Neural progenitor cell (in vitro differentiated cells): ENCODE measurements at places on chromosomes 1 and 21.

GRCh38 chr21:16037421-16037955 is 307.7 kb downstream of the USP25 start:
- H3K27me3 ChIP-seq: no peaks in the 10 kb centered on the region
- no peak overlapping the region for H3K27ac ChIP-seq
- no peaks in the 10 kb centered on the region for H3K36me3 ChIP-seq
- no peak for DNase-seq

- DNase-seq: peak; percentile 72
- no peak overlapping the region for H3K27ac ChIP-seq
- no peaks in the 10 kb centered on the region for H3K36me3 ChIP-seq
- H3K4me1 ChIP-seq: no peaks in the 10 kb centered on the region
- peaks cover 87% of the 10 kb centered on the region for H3K27me3 ChIP-seq
These were observed 2.0 kb upstream of the PERM1 start for GRCh38 chr1:983798-984475.

DNA sequence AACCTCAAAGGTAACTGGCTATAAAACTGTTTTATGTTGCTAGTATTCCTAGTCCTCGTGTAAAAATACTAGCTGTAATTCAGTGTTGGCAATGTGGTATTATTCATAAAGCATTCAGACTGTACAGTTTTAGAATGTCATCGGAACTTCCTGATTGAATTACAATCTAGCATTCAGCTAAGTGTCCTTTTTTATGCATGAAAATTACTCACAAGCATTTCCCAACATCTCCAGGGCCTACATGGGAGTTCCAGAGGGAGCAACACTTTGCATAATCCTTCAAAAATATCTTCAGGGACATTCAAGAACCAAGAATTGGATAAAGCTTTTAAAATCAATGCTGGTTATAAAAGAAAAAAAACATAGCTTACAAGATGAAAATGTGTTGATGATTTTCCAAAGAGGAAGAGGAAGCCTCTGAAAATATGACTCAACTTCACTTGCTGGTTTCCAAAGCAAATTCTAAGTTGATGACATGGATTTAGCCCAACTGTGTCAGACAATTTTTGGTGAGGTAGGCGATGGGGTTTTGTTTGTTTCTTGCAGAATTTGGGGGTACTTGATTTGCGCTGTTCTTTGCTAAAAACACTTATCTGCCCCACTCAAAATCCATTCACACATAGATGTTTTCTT is 137.8 kb downstream of the SLC44A5 start:
- H3K4me1 ChIP-seq: no peaks in the 10 kb centered on the region
- no peaks in the 10 kb centered on the region for H3K36me3 ChIP-seq
- DNase-seq: no peak

- H3K4me3 ChIP-seq: no peak overlapping the region
- no peak overlapping the region for H3K27ac ChIP-seq
- H3K27me3 ChIP-seq: peaks cover 44% of the 10 kb centered on the region
- no peaks in the 10 kb centered on the region for H3K4me1 ChIP-seq
These were observed 23.2 kb upstream of the CHIT1 start for GRCh38 chr1:203252678-203253077.

GRCh38 chr1:29854700-29855276 is 618.5 kb downstream of the PTPRU start:
- DNase-seq: no peak
- H3K27ac ChIP-seq: no peak overlapping the region
- no peaks in the 10 kb centered on the region for H3K36me3 ChIP-seq

- peaks cover 8% of the 10 kb centered on the region for H3K4me1 ChIP-seq
- H3K27ac ChIP-seq: no peak overlapping the region
- H3K36me3 ChIP-seq: peaks cover 4% of the 10 kb centered on the region
- no peaks in the 10 kb centered on the region for H3K27me3 ChIP-seq
- H3K4me3 ChIP-seq: no peak overlapping the region
- no peak for DNase-seq
These were observed 89.1 kb downstream of the ITSN1 start for GRCh38 chr21:33731447-33731846.

DNA sequence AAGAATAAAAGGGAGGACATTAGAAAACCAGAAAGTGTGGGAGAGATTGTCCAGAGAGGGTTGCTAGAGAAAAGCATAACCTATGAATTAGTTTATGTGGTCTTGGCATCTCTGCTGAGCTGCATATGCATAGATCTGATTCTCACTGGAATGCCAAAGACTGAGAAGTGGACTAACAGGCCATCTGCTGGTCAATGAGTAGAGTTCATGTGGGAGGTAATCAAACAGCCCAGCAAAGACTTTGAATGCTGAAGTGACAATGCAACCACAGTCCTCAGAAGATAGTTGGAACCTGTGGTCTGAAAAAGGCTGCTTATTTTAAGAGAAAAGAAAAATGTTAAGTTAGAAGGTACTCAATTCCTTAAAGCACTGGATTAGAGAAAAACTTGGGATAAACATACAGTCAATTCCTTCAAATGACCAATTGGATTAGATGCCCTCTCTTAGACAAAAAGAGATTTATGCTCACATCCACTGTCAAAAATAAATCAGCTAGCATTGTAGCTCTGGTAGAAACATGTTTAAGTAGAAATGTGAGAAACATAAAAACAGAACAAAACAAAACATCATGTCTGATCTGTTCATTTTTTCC is 382.8 kb downstream of the AMY1C start:
- no peak overlapping the region for H3K4me3 ChIP-seq
- H3K4me1 ChIP-seq: no peaks in the 10 kb centered on the region
- DNase-seq: peak; percentile 68
- H3K27ac ChIP-seq: no peak overlapping the region
- no peaks in the 10 kb centered on the region for H3K27me3 ChIP-seq

DNA sequence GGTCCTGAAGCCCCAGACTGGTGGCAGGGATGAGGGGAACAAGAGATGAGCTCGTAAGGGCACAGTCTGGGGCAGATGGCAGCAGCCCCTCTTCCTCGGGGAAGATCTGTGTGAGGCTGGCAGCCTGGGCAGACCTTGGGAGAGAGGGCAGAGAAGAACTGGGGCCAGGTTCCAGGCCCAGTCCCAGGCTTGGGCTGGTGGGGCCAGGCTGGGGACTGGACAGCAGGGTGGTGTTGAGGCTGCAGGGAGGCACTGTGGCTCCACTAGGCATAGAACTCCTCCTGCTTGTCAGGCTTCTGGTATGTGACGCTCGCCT is 35.7 kb downstream of the SDC3 start:
- DNase-seq: no peak
- no peak overlapping the region for H3K27ac ChIP-seq
- peaks cover 4% of the 10 kb centered on the region for H3K36me3 ChIP-seq
- H3K27me3 ChIP-seq: no peaks in the 10 kb centered on the region
- no peaks in the 10 kb centered on the region for H3K4me1 ChIP-seq
- H3K4me3 ChIP-seq: no peak overlapping the region

DNA sequence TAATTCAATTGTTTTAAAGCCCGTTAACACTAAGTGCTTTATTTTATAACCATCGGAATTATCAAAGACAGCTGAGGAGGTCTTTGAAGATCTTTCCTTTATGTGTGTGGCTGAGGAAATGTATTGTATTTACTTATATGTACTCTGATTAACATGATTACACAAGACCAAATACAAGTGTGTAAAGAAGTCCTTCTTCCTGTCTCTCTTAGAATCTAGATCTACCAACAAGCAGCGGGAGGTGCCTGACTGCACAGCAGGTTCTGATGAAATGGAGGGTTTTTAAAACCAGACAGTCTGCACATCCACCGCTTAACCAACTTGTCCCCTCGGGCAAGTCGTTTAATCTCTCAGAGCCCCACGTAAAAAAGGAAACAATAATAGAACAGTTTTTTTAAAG is 240.5 kb upstream of the MAP1LC3C start:
- no peak for DNase-seq
- no peaks in the 10 kb centered on the region for H3K36me3 ChIP-seq
- peaks cover 11% of the 10 kb centered on the region for H3K4me1 ChIP-seq

DNA sequence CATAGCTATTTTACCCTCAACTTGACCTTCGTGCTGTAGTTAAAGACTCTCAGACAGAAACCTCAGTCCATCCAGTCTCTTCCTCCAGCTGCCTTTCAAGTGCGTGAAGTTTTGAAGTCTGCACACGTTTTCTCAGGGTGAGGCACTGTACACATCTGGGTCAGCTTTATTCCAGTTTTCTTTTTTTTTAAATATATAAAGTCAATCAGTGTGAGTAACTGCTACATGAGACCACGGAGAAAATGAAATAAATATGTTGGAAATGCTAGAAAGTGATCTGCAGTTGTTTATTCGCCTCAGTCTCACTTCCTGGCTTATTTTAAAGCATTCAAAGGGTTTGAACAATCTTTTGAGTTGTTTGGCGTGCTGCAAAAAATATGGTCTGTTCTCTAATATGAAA is 135.7 kb downstream of the ROR1 start:
- H3K27me3 ChIP-seq: no peaks in the 10 kb centered on the region
- peaks cover 51% of the 10 kb centered on the region for H3K4me1 ChIP-seq
- no peak for DNase-seq
- H3K27ac ChIP-seq: no peak overlapping the region
- no peaks in the 10 kb centered on the region for H3K36me3 ChIP-seq

GRCh38 chr1:62746086-62746808 is 37.7 kb upstream of the ATG4C start:
- H3K4me1 ChIP-seq: no peaks in the 10 kb centered on the region
- no peaks in the 10 kb centered on the region for H3K27me3 ChIP-seq
- H3K4me3 ChIP-seq: no peak overlapping the region
- no peaks in the 10 kb centered on the region for H3K36me3 ChIP-seq
- H3K27ac ChIP-seq: no peak overlapping the region

- no peak overlapping the region for H3K4me3 ChIP-seq
- DNase-seq: no peak
- H3K36me3 ChIP-seq: no peaks in the 10 kb centered on the region
- no peaks in the 10 kb centered on the region for H3K27me3 ChIP-seq
- H3K4me1 ChIP-seq: peaks cover 6% of the 10 kb centered on the region
These were observed 345.7 kb downstream of the ZNF326 start for GRCh38 chr1:90340606-90341005.

- H3K4me1 ChIP-seq: no peaks in the 10 kb centered on the region
- no peak overlapping the region for H3K4me3 ChIP-seq
- no peak overlapping the region for H3K27ac ChIP-seq
- DNase-seq: no peak
- peaks cover 31% of the 10 kb centered on the region for H3K27me3 ChIP-seq
- H3K36me3 ChIP-seq: no peaks in the 10 kb centered on the region
These were observed 19.3 kb downstream of the TRIM11 start for GRCh38 chr1:228387321-228387720.

GRCh38 chr1:66253330-66253921 is 280.5 kb upstream of the SGIP1 start:
- no peaks in the 10 kb centered on the region for H3K27me3 ChIP-seq
- H3K36me3 ChIP-seq: no peaks in the 10 kb centered on the region
- H3K4me1 ChIP-seq: peaks cover 9% of the 10 kb centered on the region
- DNase-seq: peak; percentile 63
- H3K27ac ChIP-seq: no peak overlapping the region
- H3K4me3 ChIP-seq: no peak overlapping the region

GRCh38 chr1:112797224-112797623 is 82.1 kb upstream of the PPM1J start:
- DNase-seq: no peak
- no peaks in the 10 kb centered on the region for H3K36me3 ChIP-seq
- H3K27me3 ChIP-seq: no peaks in the 10 kb centered on the region
- no peak overlapping the region for H3K27ac ChIP-seq
- no peaks in the 10 kb centered on the region for H3K4me1 ChIP-seq

DNA sequence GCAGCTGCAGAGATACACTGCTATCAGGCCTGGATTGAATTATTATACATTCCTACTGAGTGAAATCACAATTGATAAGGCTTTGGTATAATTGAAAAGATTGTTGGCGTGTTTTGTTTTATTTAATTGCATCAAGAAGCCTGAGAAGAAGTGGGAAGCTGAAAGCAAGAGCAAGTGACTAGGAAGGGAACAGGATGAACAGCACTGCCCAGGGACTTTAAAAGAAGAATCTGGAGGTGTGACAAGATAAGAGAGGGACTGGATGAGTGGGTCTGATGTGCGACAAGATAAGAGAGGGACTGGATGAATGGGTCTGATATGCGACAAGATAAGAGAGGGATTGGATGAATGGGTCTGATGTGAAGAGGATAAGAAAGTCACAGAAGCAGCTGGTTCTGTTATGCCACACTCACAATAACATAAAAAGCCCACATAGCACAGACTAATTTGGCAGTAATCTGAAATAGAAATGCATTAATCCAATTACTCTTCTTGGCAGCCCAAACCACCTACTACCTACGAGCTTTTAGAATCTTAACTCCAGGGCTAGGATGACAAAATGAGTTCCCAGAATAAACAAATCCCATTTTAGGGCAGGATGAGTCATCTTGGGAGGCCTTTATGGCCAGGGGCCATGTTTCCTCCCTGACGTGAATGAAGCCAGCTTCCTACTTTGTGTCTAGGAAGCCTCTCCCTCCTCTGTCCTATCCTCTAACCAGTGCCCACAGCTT is 129.7 kb downstream of the DUSP10 start:
- no peaks in the 10 kb centered on the region for H3K4me1 ChIP-seq
- no peak overlapping the region for H3K4me3 ChIP-seq
- no peak overlapping the region for H3K27ac ChIP-seq
- no peak for DNase-seq

GRCh38 chr21:41766883-41767605 is at the start of gene RIPK4:
Gene RIPK4 (minus strand): TSS chr21:41767052. CDS start chr21:41767041, 11 bp downstream.
- H3K27ac ChIP-seq: no peak within 1 kb of the TSS
- no peaks in the 10 kb centered on the region for H3K36me3 ChIP-seq
- peaks cover 51% of the 10 kb centered on the region for H3K4me1 ChIP-seq
- peak; percentile 84 for DNase-seq
- H3K27me3 ChIP-seq: peaks cover 100% of the 10 kb centered on the region
- peak within 1 kb of the TSS; percentile 49 for H3K4me3 ChIP-seq

DNA sequence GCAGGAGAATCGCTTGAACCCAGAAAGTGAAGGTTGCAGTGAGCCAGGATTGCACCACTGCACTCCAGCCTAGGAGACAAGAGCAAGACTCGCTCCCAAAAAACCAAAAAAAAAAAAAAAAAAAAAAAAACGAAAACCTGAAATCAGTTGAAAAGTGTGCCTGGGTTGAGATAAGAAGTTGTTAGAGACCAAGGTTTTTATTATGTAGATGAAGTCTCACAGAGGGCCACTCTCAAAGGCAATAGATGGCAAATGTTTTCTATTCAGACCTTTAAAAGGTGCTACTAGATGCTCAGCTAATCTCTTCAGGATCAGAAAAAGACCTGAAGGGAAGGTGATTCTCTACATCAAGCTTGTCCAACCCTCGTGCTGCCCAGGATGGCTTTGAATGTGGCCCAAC is 17.6 kb downstream of the CAPN2 start:
- H3K27me3 ChIP-seq: peaks cover 7% of the 10 kb centered on the region
- H3K27ac ChIP-seq: no peak overlapping the region
- no peaks in the 10 kb centered on the region for H3K36me3 ChIP-seq
- H3K4me3 ChIP-seq: no peak overlapping the region
- H3K4me1 ChIP-seq: peaks cover 19% of the 10 kb centered on the region

DNA sequence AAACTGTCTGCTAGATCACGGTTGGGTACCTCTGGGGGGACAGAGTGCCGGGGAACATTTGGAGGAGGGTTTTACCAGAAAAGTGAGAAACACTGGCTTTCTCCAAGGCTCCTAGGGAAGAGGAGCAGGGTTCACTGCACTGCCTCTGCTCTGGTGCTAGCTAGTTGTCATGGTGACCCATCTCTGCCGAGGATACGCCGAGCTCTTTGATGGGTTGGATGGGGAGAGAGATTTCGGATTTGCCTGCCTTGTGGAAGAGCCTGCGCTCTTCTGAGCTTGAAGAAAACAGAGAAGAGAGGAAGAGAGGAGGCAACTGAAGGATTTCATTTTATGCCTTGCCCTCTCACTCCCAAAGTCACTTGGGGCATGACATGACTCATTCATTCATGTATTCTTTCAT is 92.1 kb downstream of the NAV1 start:
- H3K27me3 ChIP-seq: peaks cover 58% of the 10 kb centered on the region
- DNase-seq: no peak
- no peak overlapping the region for H3K27ac ChIP-seq
- peaks cover 29% of the 10 kb centered on the region for H3K4me1 ChIP-seq

- H3K36me3 ChIP-seq: no peaks in the 10 kb centered on the region
- peaks cover 8% of the 10 kb centered on the region for H3K4me1 ChIP-seq
- DNase-seq: no peak
These were observed 5.3 kb upstream of the RGS7 start for GRCh38 chr1:241362350-241362749.
